Activated naive CD8-positive, alpha-beta T cell treated with anti-CD3 and anti-CD28 coated beads, Interleukin-2, amount 10 ng/mL, durations not matched to agents 7 days and 5 days (primary cell): ENCODE measurements at places on chromosomes 13 and 19.

- DNase-seq, result no peak
Measured at GRCh38 chr13:65347420-65348030, 1882.6 kb downstream of the PCDH9 start.

DNA sequence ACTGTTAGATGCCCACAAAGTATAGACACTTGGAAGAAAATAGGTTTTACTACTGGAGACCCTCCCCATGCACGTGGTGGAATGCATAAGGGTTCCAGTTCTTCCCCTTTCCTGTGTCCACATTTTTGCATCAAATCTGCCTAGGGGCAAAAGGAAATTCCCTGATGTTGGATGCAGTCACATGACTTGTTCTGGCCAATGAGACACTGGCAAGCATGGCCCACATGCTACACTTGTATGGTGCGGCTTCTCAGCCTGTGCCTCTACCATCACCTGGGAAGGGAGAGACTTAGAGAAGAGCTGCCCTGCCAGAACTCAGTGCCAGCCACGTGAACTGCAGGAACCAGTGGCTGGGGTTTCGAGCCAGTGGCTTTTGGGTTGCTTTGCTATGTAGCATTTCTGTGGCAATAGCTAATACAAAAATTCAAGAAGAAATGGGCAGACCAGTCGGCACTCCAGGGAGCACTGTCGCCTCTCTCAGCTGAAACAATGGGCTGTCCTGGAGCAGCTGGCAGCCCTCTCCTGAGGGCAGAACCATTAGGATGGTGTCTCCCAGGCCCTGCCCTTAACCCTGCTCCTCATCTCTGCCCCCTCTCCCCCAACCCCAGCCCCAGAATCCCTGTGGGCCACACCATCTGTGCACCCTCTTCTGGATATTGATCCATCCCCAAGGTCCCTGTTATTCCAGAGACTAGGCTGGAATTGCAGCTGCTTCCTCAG, 634.0 kb downstream of the UQCRFS1 start:
- no peak for DNase-seq

DNA sequence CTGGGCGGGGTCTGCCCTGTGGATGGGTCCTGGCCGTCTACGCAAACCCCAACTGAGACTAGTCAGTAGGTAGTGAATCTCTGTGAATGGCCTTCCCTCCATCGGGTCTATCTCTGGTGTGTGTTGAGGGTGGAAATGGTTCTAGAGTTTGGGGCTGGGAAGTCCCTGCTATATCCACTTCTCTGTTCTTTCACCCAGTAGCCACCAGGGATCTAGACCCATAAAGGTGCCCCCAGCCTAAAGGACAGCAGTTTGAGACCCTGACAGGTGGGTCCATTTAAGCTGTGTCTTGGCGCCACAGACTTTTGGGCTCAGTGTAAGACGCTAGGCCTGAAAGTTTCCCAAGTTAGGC, 57.7 kb downstream of the ZNF568 start:
- DNase-seq, result no peak

GRCh38 chr19:42198676-42199439, 18.6 kb downstream of the DEDD2 start:
- DNase-seq, result no peak

DNA sequence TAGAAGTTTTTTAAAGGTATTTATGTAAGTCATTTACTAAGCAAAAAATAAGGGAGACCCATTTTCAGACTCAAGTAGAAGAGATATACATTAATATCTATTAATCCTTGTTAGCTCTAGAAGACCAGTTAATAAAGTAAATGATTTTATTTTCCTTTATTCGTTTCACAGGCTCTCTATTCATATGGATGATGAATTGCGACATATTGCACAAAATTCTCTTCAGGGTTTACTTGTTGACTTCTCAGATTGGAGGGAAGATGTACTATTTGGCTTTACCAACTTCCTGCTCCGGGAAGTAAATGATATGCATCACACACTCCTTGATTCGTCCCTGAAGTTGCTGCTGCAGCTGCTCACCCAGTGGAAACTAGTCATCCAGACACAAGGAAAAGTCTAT, 139.3 kb downstream of the FRY start:
- DNase-seq, result no peak

DNA sequence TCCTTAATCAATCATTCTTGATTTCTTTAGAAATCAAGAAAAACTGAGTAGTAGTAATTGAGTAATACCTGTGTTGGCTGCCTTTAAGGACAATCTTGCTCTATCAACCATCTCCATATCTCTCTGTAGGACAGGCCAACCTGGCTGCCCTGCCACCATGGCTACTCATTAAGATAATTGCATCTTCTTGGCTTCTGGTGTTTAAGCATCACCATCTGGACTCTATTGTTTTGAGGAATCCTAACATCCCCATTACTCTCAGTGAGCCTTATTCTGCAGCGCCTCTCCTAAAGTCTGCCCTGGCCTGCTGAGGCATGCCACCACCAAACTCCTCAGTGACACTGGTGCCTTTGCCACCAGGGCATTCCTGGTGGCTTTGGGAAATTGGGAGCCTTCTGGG, 442.6 kb upstream of the ZNF507 start:
- no peak for DNase-seq

DNA sequence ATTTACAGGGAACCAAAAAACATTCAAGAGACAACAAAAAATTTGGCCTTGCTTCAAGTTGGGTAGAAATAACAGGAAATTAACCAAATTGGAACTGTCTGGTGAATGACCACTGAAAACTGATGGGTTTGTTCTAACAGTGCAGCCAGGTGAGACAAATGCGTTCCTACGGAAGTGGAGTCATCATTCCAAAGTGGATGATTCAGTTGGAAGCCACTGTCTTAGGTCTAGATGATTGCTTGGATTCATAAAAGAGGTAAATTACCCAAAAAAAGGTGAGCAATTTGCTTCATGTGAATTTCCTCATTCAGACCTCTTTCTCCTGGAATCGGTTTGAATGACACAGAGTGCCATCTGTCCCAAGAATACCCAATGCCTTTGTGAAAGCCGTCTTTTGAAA, 87.1 kb upstream of the IPO5 start:
- no peak for DNase-seq

- no peak for DNase-seq
Measured at GRCh38 chr13:34145061-34145460, 327.1 kb downstream of the RFC3 start.

GRCh38 chr13:38636761-38637160, 50.1 kb upstream of the FREM2 start:
- DNase-seq, result no peak

- no peak for DNase-seq
Measured at GRCh38 chr19:47680858-47681332, 32.3 kb upstream of the EHD2 start.

- no peak for DNase-seq
Measured at GRCh38 chr13:21078501-21078900, 17.1 kb upstream of the LATS2 start.

DNA sequence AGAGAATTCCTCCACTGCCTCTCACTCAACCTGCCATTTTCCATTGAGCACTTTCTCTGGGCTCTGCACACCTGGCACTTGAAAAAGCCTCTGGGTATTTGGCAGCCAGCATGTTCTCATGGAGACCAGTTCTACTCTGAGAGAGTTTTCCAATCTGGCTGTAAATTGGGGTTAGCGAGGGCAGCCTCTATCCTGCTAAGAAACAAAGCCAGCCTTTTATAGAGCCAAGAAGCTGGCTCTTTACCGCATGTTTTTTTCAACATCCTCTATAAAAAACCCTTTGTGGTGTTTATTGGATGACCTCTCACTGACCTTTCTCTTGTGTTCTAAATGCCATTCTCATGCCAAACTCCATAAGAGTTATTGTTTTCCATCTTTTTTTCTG, 52.6 kb upstream of the RCBTB2 start:
- no peak for DNase-seq

- DNase-seq, result no peak
Measured at GRCh38 chr13:76131551-76131950, 495.4 kb downstream of the LMO7 start.

- no peak for DNase-seq
Measured at GRCh38 chr13:32262619-32263018, 52.5 kb downstream of the ZAR1L start.

- DNase-seq, result no peak
Measured at GRCh38 chr19:44741258-44741731, 7.2 kb upstream of the BCL3 start.

- DNase-seq, result no peak
Measured at GRCh38 chr13:100506154-100506553, 82.4 kb downstream of the GGACT start.

DNA sequence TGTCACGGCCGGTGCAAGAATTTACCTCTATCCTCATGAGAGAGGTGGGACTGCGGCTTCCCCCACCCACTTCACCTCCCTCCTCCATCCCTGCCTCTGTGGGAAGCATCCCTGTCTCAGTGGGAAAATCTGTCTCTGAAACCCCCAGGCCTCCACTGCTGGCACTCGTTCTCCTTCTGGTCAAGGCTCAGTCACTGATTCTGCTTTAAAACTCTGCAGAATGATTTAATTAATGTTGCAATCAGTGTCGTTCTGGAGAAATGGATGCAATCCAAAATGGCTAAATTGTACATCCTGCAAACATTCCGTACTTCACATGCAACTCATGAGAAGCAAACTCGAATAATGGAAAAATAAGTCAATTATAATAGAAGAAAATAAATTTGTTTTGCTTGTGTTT, 5.6 kb downstream of the RASL11A start:
- DNase-seq, result no peak

DNA sequence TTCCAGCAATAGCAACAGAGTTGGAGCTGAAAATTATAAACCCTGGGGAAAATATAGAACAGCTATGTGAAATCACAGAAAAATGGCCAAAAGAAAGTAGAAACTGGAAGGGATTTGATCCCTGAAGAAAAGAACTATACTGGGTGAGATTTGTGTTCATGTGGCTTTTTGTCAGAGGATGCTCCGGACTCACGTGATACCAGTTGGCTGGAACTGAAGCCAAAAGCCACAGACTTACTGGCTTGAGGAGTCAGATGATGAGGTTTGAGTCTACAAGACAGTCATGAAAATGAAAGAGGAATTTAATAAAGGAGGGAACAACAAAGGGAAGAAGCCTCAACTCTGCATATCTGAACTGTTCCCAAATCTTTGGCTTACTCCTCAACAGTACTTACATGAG, 427.1 kb downstream of the GPC5 start:
- no peak for DNase-seq

DNA sequence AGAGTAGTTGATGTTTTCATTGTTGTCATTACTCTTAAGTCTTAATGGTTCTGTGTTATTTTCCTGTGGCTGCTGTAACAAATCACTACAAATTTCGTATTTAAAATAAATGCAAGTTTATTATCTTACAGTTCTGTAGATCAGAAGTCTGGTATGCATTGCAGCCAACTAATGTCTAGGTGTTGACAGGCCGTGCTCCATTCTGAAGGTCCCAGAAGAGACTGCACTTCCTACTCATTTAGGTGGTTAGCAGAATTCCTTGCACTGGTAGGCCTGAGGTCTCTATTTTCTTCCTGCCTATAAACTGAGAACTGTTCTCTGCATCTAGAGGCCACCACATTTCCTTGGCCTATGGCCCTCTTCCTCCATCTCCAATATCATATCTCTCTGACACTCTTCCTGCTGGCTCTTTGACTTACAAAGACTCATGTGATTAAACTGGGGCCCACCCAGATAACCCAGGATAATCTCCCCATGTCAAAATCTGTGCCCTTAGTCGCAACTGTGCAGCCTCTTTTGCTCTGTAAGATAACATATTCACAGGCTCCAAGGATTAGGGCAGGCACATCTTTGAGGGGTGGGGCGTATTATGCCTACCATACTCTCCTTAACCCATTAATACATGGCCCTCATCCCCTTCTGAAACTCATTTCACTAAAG, 468.4 kb downstream of the FOXO1 start:
- DNase-seq, result no peak

DNA sequence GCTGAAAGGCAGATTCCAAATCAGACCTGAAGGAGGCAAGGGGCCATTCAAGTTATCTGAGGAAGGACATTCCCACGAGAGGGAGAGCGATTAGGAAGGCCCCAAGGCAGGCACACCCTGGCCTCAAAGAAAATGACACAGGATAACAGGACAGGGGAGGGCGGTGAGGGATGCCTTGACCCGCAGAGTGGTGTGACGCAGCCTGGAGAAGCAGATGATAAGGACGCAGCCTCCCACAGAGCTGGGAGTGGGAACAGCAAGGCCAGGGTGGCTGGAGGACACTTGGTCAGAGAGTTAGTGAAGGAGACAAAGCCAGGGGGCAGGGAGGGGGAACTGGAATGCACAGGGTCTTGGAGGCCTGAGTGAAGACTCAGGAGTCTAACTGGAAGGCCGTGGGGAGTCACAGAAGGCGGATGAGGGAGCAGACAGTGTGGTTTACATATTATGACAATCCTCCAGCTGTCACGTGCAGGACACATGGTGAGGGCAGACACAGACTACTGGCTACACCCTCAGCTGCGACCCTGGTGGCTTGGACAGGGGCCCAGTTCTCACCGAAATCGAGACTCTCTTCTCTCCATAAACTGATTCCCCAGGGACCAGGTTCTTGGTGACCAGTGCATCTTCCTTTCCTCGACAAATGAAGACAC, 5.8 kb upstream of the DYRK1B start:
- DNase-seq, result no peak

DNA sequence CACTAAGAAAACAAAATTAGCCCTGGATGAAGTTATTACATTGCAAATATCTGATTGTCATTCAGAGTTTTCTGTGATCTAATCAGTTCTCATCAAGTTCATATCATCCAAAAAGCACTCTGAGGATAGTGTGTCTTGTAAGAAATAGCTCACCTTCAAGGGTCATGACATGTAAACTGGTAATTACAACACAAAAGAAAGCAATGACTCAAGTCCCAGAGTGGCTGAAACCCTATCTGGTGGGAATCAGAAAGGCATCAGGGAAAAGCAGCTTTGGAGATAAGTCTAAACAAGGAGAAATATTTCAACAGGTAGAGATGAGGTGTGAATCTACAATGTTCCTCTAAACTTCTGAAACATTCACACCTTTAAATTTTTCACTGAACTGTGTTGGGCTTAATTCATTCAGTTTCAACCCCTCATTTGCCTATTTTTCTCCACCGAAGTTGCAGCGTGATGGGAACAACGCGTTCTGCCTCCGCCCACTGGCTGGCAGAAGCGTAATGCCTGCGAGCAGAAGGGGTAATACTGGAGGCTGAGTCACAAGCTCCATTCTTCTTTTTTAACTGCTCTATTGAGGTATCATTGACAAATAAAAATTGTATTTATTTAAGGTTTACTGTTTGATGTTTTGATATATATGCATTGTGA, 155.2 kb upstream of the IPO5 start:
- DNase-seq, result no peak
